ENCODE measurements at places on chromosomes 11 and 22.

- no peak for DNase-seq
These were observed 200.3 kb downstream of the MYO18B start for GRCh38 chr22:25942115-25942855.

- no peak for DNase-seq
These were observed 30.9 kb downstream of the KCNQ1OT1 start for GRCh38 chr11:2668876-2669275.

DNA sequence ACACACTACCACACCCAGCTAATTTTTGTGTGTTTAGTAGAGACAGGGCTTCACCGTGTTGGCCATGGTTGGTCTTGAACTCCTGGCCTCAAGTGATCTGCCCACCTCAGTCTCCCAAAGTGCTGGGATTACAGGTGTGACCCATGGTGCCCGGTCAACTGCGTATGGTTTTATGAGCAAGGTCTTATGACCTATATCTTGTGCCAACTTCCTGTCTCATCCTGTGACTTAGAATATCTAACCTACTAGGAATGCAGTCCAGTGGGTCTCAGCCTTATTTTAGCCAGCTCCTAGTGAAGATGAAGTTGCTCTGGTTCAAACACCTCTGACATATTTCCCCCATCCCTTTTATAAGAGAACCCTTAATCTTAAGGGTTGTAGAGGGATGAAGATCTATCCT is 66.1 kb upstream of the OR5AN1 start:
- DNase-seq = no peak

DNA sequence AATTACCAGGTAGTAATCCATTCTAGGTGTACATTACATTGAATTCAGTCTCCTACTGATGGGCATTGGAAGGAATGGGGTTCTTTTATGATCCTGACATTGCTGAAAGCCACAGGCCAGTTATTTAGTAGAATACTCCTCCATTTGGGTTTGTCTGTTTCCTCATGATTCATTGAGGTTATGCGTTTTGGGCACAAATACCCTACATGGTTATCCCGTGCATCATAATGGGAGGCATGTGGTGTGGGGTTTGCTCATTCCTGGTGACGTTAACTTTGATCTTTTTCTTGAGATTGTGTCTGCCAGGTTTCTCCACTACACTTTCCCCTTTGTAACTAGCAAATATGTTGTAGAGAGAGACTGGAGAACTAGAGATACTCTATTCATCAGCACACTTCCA is 5.5 kb downstream of the FOLR3 start:
- no peak for DNase-seq

DNA sequence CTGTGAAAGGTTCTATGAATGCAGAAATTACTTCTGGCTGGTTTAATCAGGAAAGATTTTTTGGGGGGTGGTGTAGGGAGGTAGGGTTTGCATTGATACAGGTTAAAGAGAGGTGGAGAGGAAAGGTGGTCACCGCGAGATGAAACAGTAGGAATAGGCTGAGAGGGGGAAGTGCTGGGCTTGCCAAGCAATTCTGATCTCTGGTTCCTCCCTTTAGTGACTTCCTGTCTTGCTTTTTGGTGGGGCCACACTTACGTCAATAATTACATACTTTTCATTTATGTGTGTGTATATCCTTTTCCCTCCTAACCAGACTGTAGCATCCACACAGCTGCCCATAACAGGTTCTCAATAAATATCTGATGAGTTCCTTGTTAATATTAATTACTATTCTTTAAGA is 120.0 kb downstream of the CTNND1 start:
- no peak for DNase-seq

DNA sequence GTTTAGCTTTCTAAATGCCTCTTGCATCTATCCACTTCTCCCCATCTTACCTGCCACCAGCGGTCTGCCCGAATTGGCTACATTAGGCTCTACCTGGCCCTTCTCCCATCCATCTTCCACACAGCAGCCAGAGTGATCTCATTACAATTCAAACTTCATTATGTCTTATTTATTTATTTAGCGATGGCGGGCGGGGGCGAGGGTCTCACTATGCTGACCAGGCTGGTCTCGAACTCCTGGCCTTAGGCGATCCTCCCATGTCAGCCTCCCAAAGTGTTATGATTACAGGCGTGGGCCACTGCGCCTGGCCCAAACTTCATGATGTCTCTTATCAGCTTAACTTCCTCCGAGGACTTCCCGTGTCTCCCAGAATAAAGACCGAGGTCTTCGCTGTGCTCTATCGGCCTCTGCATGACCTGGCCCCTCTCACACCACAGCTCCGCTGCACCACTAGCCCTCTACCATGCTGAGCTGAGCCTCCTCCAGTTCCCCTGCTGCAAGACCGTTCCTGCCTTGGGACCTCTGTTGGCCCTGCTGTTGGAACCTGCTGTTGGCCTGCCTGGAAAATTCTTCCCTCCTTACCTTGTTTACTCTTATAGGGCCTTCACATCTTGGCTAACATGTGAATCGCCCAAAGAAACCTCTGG is 870 bp upstream of the CTTN start:
- no peak for DNase-seq

- no peak for DNase-seq
These were observed 50.6 kb downstream of the CACNA1I start for GRCh38 chr22:39620924-39621690.

GRCh38 chr11:68649851-68650555 is 34.3 kb upstream of the GAL start:
- DNase-seq = no peak

- DNase-seq = peak; percentile 42
These were observed 878 bp downstream of the RRAS2 start for GRCh38 chr11:14357881-14358728.

DNA sequence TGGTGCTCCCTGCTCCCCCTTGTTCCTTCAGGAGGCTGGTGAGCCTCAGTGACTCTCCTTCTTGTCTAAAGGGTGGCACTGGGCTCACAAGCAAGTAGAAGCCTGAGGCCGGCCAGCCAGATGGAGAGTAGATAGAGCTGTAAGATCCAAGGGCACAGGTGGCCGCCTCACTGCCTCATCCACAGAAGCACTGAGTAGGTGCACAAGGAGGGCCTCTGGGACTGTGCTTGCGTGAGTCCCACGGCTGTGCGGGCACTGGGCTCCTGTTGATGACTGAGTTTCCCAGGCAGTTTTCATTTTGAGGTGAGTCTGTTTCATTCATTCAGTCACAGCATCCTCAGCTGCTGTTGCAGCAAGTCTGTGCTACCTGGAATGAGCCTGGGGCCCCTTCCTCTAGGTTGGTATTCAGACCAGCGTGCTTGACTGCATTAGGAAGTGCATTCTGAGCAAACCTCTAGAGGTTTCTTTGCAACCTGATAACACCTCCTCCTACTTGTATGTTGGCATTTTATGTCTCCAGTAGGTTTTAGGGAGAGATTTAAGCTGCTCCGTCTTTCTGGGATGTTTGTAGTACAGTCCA is 184.0 kb downstream of the TBC1D22A start:
- DNase-seq = no peak

GRCh38 chr11:76325185-76325584 is 55.7 kb downstream of the THAP12 start:
- DNase-seq = no peak

- no peak for DNase-seq
These were observed 37.5 kb downstream of the KIRREL3 start for GRCh38 chr11:126963115-126963514.

- DNase-seq = no peak
These were observed 1289.4 kb downstream of the LRRC4C start for GRCh38 chr11:40170078-40170477.

DNA sequence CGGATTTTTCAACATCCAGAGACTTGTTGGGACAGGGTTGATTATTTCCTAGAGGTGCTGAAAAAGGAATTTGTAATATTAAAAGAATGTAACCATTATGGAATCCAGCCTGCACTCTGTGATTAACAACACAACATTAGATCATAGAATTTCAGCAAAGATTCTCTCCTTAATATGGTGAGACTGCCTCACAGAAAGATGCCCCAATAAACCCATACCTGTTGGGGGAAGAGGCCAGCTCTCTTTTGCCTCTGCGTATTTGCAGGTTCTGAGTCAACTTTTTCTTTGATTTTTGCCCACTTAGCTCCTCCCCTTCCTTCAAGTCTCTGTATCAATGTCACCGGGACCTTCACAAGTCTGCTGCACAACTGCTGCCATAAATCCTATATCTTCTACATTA is 12.4 kb upstream of the MTMR3 start:
- DNase-seq = no peak

DNA sequence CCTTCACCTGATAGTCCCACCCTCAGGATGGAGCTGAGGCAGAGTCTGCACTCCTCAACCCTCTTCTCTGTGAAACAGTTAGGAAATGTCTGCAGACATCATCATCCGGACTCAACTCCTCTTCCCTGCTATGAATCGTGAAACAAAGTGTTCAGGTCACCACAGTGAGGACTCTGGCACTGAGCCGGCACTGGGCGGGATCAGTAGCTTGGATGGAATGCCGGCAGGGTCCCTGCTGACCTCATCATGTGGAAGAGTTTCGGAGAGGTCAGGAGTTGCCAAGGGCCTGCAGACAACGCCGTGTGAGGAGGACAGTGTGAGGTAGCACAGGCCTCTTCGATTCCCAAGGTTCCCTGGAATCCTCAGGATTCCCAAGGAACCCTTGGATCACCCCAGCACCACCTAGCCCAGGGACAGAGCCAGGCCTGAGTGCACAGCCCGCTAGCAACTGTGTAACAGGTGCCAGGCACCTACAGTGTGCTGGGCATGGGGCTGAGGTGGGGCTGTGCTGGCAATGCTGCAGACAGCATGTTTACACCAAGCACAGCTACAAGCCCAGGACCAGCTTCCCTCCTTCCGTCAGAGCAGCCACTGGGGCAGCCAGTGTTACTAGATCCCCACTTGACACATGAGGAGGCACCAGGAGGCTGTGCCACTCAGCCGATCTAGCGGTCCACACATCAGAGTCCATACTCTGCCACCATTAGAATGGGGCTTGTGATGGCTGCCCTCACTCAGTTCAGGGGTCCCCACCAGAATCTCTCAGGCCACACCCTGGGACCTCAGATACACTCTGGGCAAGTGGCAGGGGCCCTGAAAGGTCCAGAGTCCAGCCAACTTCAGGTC is 693 bp upstream of the LINC01488 start:
- no peak for DNase-seq

- DNase-seq = no peak
These were observed 21.6 kb downstream of the NNMT start for GRCh38 chr11:114317787-114318137.

GRCh38 chr11:76781046-76781801 is 1.9 kb upstream of the TSKU start:
- DNase-seq = no peak

DNA sequence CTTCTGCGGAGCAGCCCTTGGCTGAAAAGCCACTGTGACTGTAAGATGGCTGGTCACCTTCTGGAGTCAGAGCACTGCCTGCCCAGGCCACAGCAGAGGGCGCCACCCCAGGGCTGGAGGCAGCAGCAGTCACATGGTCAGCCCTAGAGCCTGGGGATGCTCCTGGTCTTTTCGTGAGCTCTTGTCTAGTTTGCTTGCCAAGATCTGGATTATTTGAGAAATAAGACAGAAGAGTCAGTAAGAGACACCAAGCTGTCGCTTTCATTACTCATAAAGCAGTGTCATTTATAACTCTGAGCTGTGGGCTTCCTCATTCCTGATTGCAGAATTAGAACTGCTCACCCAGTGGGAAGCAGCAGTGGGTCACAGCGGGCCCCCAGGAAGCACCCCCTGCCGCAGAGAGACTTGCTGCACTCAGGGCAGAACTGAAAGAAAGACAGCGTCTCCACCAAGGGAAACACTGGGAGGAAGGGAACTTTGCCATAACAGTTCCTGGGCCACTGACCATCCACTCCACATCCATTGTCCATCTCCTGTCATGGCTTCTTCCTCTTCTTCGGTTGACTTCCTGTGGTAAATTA is 56.7 kb downstream of the PPP6R2 start:
- DNase-seq = no peak

DNA sequence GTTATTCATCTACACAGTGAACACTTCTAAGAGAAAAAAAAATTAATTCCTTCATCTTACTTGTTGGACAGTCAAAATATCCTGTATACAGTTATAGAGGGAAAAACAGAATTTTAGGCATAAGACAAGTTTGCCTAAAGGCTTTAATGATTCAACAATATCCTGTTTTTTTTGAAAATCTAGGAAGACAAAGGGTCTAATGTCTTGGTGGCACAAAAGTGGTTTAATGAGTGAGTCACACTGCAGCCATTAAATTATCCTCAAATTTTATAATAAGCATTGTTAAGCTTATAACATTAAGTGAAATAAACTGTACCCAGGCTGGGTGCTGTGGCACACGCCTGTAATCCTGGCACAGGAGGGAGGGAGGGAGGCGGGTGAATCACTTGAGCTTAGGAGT is 72.9 kb downstream of the GAB2 start:
- no peak for DNase-seq

- no peak for DNase-seq
These were observed 4.6 kb downstream of the CECR2 start for GRCh38 chr22:17373855-17374254.

GRCh38 chr22:37827056-37827455 is 3.9 kb downstream of the GALR3 start:
- no peak for DNase-seq

DNA sequence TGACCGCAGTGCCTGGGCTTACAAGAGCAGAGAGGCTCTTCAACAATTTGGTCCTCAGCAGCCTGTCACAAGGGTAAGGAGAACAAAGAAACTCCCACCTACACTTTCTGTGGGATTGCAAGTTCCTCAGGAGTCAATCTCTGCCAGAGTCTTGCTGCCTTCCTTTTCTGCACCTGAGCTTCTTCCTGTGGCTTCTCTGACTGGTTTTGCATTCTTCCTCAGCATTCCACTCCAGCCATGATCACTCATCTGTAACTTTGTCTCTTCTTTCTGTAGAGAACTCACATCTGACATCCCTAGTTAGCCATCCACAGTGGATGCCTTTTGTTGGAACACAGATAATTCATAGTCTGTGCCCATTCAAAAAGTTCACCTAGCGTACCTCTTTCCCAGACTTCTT is 14.2 kb upstream of the OR6A2 start:
- DNase-seq = no peak

DNA sequence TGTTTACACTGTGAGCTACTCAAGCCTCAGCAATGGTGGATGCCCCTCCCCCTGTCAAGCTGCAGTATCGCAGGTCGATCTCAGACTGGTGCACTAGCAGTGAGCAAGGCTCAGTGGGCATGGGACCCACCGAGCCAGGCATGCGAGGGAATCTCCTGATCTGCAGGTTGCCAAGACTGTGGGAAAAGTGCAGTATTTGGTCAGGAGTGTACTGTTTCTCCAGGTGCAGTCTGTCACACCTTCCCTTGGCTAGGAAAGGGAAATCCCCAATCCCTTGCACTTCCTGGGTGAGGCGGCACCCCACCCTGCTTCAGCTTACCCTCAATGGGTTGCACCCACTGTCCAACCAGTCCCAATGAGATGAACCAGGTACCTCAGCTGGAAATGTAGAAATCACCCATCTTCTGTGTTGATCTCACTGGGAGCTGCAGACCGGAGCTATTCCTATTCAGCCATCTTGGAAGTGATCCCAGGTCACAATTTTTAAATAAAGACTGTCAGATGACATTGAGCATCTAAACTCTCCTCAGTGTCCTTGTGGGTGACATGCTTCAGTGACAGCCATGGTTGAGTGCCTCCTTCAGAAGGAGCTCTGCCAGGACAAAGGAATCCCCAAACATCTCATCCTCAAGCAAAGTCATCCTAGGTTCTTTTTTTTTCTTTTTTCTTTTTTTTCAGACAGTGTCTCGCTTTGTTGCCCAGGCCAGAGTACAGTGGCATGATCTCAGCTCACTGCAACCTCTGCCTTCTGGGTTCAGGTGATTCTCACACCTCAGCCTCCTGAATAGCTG is 10.8 kb downstream of the SLC22A24 start:
- no peak for DNase-seq

- DNase-seq = peak; percentile 51
These were observed 7.5 kb upstream of the WEE1 start for GRCh38 chr11:9565822-9566560.

Data from activated naive CD4-positive, alpha-beta T cell treated with anti-CD3 and anti-CD28 coated beads, Interleukin-2, amount 50 U/mL, for 16 hours (primary cell).